ENCODE measurements at places on chromosomes 1 and 21.
A peak's percentile ranks its signal among the peaks of the same experiment; 100 is the strongest.

DNA sequence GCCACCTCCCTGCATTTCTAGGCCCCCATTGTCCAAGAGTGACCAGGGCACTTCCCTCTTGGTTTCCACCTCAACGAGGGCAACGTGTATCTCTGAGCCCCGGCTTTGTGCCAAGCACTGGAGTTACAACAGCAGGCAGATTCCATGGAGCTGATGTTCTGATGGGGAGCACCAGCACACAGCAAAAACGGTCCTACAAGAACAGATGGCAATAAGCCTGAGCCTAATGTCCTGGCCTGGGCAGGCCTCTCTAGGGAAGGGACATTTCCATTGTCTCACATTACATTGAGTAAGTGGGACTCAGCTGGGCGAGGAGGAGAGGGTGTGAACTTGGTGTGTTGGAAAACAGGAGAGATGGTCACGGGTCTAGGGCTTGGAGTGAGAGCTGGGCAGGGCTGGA is 27.2 kb upstream of the NPPB start:
- DNase-seq: no peak

- no peak for DNase-seq
Observed at GRCh38 chr1:116854716-116855115, 55.0 kb upstream of the PTGFRN start.

DNA sequence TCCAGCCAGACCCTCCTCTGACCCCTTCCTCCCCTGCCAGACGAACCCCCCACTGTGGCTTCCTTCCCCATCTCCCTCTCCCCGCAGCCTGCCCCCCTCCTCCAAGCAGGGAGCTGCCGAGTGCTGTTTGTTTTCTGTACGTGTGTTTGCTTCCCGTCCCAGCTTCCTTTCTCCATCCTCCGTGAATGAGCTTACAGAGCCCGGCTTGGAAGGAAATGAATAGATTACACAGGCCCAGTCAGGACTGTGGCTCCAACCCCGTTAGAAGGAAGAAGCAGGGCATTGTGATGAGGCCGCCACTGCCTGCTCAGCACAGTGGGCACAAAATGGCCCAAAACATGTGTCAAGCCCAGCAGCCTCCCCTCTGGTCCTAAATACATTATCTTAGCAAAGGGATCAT is 123.2 kb downstream of the IGSF21 start:
- no peak for DNase-seq

DNA sequence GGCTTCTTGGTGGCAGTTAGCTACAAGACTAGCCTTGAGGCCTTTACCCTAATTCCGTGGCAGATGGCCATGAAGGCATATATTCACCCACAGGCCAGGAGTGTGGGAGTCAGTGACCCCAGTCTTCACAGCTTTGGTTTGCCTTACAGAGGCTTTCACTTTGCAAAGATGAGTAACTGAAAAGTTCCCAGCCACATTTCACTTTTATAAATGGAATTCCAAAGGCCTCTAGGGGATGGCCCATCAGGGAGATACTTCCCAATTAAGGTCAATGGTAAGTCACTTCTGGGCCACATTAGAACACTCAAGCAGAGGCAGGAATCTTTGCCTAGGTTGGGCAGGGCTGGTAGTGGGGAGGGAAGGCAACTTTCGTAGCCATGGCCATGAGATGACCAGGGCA is 13.1 kb upstream of the HEYL start:
- DNase-seq: no peak

- DNase-seq: no peak
Observed at GRCh38 chr1:57860931-57861565, 437.2 kb upstream of the DAB1 start.

GRCh38 chr1:234924450-234925355 is 203.9 kb downstream of the TOMM20 start:
- no peak for DNase-seq

DNA sequence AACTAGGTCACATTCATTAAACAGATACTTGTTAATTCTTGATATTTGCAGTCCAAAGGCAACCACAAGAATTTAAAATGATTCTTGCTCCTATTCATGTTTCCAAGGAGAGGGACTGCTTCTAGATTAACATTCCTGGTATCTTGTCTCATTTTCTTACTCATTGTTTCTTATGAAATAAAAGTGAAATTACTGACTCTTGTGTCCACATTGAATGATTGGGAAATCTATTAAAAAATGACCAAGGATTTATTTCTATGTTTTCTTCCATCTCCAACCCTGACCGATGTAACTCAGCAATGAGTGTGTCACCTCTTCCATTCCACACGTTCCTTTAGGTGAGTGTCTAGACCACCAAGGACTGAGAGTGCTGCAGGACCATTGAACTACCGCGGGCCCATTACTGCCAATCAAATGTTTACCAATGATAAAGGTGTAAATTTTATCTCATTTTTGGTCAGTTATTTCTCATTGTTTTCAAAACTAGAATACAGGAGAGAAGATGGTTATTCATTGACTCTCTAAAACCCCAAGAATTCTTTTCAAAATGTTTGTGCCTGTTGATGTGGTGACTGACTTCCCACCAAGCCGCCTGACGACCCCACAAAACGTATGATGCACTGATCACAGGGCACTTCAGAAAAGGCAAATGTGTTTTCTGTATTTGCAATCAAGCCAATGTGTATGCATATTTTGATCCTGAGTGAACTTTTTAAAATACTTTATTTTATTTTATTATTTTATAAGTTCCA is 414.6 kb upstream of the PTBP2 start:
- no peak for DNase-seq

GRCh38 chr1:234661317-234661928 is 51.4 kb upstream of the IRF2BP2 start:
- no peak for DNase-seq

DNA sequence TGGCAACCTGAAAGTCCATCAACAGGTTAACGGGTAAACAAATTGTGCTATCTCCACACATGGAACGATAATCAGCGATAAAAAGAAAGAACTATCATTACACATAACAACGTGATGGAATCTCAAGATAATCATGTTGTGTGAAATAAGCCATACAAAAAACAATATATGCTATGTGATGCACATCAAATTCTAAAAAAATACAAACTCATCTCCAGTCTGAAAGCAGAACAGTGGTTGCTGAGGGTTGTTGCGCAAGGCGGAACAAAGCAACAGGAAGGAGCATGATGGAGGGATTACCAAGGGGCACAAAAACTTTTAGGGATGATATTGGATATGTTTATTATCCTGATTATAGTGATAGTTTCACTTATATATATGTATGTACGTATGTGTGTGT is 324.8 kb downstream of the VAV3 start:
- DNase-seq: no peak

- no peak for DNase-seq
Observed at GRCh38 chr21:29236201-29236600, 62.5 kb upstream of the BACH1 start.

- no peak for DNase-seq
Observed at GRCh38 chr1:119347858-119348257, 20.7 kb upstream of the HAO2 start.

GRCh38 chr1:115677182-115677555 is 35.4 kb downstream of the VANGL1 start:
- no peak for DNase-seq

- no peak for DNase-seq
Observed at GRCh38 chr1:242692988-242693387, 168.5 kb upstream of the PLD5 start.

- DNase-seq: no peak
Observed at GRCh38 chr1:116529199-116529631, 41.6 kb downstream of the CD58 start.

GRCh38 chr21:37060296-37060695 is 12.6 kb downstream of the PIGP start:
- peak; percentile 91 for DNase-seq

- DNase-seq: no peak
Observed at GRCh38 chr21:25501996-25502665, 105.2 kb downstream of the MRPL39 start.

GRCh38 chr1:184861755-184862336 is 107.2 kb upstream of the EDEM3 start:
- no peak for DNase-seq

DNA sequence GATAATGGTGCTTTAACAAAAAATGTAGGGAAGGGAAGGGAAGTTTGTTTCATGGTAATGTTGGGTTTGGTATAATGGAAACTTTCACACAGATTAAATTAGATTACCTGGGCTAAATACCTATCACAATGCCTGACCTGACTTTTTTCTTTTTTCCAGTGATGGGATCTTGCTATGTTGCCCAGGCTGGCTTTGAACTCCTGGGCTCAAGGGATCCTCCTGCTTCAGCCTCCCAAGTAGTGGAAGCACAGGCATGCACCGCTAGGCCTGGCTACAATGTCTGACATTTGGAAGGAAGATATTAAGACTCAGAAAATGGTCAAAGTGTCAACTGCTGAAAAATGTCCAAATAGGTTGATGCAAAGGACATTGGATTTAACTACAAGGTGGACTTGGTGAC is 67.4 kb downstream of the KCNK1 start:
- no peak for DNase-seq

DNA sequence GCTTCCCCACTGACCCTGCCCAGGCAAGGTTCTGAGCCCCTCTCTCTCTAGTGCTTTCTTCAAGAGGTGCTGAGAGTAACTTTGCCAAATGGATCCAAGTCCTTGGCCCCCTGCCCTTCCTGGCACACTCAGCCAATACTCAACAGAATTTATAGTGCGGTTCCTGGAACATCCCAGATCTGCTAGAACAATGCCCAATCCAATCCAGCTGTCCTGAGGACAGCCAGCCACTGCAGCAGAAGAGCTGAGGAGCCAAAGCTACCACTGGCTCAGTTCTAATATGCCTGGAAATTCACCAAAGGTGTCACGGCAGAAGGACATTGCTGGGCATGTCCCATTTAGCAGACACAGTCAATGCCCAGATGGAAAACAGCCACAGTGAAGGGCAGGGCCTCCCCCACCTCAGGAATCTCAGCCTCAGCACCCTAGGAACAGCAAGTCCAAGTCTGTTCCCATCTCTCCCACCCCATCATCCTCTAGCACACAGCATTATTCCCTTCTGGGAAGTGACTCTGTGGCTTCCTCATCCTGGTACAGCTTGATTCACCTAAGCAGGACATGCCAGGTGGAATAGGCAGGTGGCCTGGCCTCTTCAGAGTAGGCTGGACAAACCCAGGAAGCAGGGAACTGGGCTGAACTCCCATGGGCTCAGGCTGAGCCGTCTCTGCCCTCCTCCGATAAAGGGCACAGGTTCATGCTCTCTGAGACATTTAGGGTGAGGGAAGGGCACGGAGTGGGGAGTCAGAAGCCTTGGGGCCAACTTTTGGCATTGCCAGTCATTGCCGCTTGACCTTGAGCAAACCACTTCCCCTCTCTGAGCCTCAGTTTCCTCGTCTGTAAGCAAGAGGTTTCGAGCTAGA is 24.6 kb downstream of the PMVK start:
- DNase-seq: no peak

DNA sequence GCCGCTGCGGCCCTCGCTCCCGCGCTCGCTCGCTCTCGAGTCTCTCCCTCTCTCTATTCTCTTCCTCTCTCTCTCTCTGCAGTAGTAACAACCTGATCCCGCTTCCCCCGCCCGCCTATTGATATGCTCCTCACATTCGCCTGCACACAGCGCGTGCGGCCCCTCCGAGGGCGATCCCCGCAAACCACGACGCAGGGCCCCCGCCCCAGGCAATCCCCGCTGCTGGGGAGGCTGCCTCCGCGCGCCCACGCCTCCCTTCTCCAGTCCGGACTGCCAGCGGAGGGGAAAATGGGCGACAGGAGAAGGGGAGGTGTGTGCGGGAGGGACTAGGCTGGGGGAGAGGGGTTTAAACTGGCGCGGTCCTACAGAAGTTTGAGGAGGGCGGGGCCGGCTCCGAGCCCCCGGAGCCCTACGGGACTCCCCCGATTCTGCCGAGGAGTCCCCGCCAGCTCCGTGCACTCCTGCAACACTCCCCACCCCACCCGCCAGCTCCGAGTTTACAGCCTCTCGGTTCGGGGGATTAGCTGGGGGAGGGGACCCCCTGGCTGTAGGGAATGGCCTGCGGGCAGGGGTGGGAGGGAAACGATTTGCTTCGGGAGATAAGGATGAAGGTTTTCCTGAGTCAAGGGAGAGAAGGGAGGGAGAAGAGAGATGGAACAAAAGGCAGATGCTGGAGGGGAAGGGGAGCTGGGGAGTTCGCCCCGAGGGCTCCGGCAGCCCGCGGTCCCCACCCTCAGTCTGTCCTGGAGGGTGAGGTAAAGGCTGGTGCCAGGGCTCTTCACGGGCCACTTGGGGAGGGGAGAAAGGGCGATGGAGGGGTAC is 66.6 kb downstream of the SYT2 start:
- no peak for DNase-seq

GRCh38 chr21:31732597-31733550 is 956 bp upstream of the SCAF4 start:
- peak; percentile 25 for DNase-seq

- DNase-seq: no peak
Observed at GRCh38 chr1:241166625-241167024, 190.4 kb downstream of the RGS7 start.

- DNase-seq: no peak
Observed at GRCh38 chr1:225627304-225627947, 25.5 kb downstream of the ENAH start.

DNA sequence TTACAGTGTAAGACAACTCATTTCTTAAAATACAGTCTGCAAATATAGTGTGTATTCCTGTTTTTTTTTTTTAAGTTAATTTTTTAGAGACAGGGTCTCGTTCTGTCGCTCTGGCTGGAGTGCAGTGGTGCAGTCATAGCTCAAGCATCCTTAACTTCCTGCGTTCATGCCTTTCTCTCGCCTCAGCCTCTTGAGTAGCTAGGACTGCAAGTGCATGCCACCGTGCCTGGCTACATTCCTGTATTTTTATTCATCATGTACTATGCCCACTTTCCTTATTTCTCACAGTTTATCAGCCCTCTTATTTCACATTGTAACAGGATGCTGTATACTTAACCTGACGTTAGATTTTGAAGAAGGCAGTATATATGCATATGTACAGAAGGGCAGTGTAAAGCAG is 26.7 kb downstream of the MIER1 start:
- DNase-seq: no peak

- DNase-seq: no peak
Observed at GRCh38 chr1:3945916-3946840, 46.1 kb upstream of the C1orf174 start.

- no peak for DNase-seq
Observed at GRCh38 chr21:43986544-43987451, 25.3 kb upstream of the TRAPPC10 start.

- no peak for DNase-seq
Observed at GRCh38 chr1:222081859-222082258, 340.0 kb upstream of the DUSP10 start.

GRCh38 chr1:90705956-90706355 is 11.1 kb downstream of the BARHL2 start:
- no peak for DNase-seq

GRCh38 chr1:55724551-55725325 is 509.6 kb upstream of the USP24 start:
- DNase-seq: no peak

- DNase-seq: no peak
Observed at GRCh38 chr1:215958841-215959240, 391.7 kb downstream of the KCTD3 start.

GRCh38 chr1:12135612-12136011 is 31.2 kb upstream of the TNFRSF1B start:
- no peak for DNase-seq

DNA sequence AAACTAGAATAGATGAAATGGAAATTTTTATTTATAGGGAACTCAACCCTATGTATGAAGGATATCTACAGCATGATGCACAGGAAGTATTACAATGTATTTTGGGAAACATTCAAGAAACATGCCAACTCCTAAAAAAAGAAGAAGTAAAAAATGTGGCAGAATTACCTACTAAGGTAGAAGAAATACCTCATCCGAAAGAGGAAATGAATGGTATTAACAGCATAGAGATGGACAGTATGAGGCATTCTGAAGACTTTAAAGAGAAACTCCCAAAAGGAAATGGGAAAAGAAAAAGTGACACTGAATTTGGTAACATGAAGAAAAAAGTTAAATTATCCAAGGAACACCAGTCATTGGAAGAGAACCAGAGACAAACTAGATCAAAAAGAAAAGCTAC is 7.9 kb downstream of the USP1 start:
- DNase-seq: no peak

All from NCI-H1092 (cell line).